ENCODE measurements at places on chromosomes 6 and 20. TPM values are rescaled to one million over a fixed set of nuclear protein-coding genes. Genes with fewer than 3 reads are reported as not detected.

CTCFL gene
- total RNA-seq, result not detected

HLA-DOA gene
- total RNA-seq, result not detected

AARS2 gene
- total RNA-seq, result 8.1 TPM

SGK2 gene
- total RNA-seq, result not detected

ALDH8A1 gene
- total RNA-seq, result 0.20 TPM

RIPPLY2 gene
- 0.40 TPM for total RNA-seq

PNLDC1 gene
- not detected for total RNA-seq

GRM1 gene
- under 0.01 TPM for total RNA-seq

SYNE1 gene
- total RNA-seq, result 39.0 TPM

GSTA3 gene
- not detected for total RNA-seq

ME1 gene
- total RNA-seq, result 2.2 TPM

CRISP2 gene
- not detected for total RNA-seq

LY6G6D gene
- total RNA-seq, result not detected

NEDD9 gene
- total RNA-seq, result 177 TPM

ADAM33 gene
- not detected for total RNA-seq

CST2 gene
- total RNA-seq, result not detected

All from lung microvascular endothelial cell (primary cell).